ENCODE measurements at places on chromosomes 5 and 9.

DNA sequence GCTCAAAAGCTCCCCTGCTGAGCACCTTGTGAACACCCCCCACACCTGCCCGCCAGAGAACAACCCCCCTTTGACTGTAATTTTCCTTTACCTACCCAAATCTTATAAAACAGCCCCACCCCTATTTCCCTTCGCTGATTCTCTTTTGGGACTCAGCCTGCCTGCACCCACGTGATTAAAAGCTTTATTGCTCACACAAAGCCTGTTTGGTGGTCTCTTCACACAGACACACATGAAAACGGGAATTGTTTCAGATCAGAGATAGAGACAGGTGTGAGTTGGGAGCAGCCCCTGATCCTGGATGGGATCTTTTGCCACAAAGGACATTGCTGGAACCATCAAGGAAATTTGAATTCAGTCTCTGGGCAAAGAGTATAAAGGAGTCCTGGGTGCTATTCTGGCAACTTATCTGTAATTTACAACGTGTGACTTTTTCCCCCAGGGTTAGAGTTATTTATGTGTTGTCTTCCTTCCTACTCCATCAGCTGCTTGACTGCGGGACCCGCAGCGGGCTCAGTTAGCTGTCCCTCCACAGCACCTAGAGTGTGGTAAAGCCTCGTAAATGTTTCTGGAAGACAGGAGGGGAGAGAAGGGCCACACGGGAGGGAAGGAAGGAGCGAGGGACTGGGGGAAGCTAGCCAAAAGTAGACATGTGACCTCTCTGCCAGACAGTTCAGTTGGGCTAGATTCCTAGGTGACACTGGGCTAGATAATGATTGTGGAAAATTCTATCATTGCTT is 437.0 kb downstream of the ZNF608 start:
- DNase-seq, result peak; percentile 29

DNA sequence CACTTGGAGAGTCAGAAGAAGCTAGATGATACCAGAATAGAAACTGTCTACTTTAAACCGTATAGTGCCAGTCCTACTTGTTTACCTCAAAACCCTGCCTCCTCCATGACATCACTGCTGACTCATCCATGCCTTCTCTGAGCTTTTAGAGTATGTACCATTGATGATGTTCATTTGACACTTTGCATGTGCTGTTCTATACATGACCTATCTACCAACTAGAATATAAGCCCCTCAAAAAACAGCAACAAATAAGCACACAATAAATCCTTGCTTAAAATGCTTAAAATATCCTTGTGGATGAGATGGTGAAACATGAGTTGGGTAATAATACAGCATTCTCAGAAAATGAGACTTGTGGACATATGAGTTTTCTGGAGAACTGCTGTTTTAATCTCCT is 2.6 kb downstream of the CTNNAL1 start:
- DNase-seq, result no peak

DNA sequence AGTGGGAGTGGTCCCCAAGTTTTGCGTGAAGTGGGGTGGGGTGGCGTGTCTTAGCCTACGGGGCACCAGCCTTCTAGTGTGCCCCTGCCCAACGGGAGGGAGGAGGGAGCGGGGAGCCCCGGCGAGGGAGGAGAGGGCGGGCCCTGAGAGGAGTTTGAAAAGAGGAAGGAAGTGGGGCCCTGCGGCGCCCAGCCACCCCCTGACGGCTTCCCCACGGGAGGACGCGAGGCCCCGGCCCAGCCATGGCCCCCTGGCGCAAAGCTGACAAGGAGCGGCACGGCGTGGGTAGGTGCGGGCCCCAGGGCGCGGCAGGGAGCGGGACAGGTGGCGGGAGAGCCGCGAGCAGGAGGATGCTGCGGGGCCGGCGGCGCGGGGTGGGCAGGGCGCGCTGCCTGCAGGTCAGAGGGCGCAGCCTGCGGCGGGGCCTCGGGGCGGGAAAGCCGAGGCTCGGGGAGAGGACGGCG is at the start of gene DOCK2:
DOCK2 (plus strand) TSS at position 191 of the 464 bp plus-strand sequence; CDS start at position 243, 52 bp downstream.
- DNase-seq, result peak; percentile 42

GRCh38 chr5:129899454-129899853 is 4.8 kb upstream of the CHSY3 start:
- DNase-seq, result no peak

DNA sequence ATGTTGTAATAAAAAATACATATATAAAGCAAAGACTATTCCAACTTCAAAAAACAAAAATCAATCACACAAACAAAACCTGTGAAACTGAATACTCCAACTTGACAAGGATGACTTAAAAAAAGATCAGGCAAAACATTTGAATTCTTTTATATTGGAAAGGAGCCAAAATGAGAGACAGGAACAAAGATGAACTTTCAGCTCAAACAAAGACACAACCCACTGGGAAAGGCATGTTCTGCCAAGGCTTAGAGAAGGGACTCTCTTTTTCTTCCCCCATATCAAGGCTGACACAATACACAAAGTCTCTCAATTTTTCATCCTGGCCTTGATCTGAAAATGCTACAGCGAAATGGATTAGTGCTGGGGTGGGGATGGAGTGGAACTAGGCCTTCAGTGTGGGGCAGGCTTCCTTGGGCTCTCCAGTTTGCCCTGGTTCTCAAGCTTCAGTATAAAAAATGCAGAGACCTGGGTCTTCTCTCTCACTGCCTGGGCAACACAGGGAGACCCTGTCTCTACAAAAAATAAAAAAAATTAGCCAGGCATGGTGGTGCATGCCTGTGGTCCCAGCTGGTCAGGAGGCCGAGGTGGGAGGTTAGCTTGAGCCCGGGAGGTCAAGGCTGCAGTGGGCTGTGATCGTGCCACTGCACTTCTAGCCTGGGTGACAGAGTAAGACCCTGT is 11.6 kb upstream of the FAM169A start:
- no peak for DNase-seq

DNA sequence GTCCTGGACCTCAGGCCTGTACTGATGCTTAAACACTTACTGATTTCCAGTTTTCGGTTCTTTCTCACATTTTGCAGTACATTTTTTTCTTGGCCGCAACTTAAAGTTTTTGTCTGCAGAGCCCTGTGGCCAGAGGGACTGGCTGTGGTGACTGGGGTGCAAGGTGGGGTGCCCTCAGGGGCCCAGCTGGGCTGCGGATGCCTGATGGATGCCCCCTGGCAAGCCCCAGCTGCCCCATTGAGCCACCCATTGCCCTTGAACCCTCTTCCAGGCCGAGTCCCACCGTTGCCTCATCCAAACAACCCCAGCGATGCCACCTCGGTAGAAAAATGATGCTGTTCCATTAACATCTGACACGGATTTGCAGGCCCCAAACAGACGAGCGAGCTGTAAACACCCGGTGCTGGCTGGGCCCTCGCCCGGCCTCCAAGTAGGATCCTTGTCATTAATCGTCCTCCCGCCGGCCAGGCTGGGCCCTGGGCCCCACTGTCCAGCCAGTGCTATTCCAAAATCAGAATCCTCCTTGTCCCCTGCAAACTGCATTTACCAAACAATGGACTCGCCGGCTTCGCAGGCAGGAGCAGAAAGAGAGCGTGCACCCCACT is 107.9 kb downstream of the PHF2 start:
- DNase-seq, result peak; percentile 1

GRCh38 chr5:135272311-135272805 is 126.7 kb downstream of the MACROH2A1 start:
- DNase-seq, result no peak

GRCh38 chr5:122858451-122858850 is 13.0 kb downstream of the SNX24 start:
- DNase-seq, result no peak

DNA sequence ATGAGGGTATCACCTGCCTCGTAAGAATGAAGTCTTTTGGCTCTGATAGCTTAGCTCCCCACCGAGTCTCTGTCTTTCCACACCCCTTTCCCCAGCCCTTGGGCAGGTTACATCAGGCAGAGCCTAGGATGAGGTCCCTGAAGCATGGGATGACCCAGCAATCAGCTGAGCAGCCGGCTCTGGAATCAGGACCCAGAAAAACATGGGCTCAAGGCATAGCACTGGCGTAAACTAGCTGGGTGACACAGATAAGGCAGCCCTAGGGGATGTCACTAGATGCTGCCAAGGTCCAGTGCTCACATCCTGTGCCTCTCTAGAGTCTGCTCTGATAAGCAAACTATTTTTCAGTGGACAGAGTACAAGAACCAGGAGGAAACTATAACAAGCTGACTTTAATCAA is 26.6 kb downstream of the IDNK start:
- no peak for DNase-seq

- no peak for DNase-seq
Observed at GRCh38 chr9:89740722-89741121, 135.9 kb downstream of the GADD45G start.

- no peak for DNase-seq
Observed at GRCh38 chr5:40437452-40437861, 242.3 kb upstream of the PTGER4 start.
